ENCODE measurements at places on chromosomes 3 and 15.
A peak's percentile ranks its signal among the peaks of the same experiment; 100 is the strongest.

GRCh38 chr3:122577409-122578031, at the start of gene PARP15:
TSS of gene PARP15 (plus strand) at chr3:122577650. CDS start at chr3:122577668, 18 bp downstream.
- no peak for DNase-seq

- no peak for DNase-seq
Observed at GRCh38 chr3:61780016-61780415, 218.6 kb downstream of the PTPRG start.

DNA sequence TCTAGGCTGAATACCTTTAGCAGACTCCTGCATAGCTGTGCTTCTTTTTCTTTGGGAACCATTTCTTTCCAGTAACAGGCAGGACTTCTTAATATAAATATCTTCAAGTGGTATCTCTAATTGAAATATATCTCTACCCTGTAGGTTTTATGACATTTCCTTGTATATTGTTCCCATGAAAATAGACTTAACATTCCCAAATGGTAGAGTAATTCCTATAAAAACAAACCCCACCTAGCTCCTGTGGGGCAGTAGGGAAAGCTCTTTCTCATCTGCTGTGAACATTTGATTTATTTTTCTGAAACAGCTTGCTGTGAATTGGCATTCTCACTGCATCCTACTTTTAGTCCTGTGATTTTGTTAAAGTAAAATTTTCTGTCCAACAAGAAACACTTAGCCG, 20.8 kb downstream of the SELENOT start:
- DNase-seq: no peak

DNA sequence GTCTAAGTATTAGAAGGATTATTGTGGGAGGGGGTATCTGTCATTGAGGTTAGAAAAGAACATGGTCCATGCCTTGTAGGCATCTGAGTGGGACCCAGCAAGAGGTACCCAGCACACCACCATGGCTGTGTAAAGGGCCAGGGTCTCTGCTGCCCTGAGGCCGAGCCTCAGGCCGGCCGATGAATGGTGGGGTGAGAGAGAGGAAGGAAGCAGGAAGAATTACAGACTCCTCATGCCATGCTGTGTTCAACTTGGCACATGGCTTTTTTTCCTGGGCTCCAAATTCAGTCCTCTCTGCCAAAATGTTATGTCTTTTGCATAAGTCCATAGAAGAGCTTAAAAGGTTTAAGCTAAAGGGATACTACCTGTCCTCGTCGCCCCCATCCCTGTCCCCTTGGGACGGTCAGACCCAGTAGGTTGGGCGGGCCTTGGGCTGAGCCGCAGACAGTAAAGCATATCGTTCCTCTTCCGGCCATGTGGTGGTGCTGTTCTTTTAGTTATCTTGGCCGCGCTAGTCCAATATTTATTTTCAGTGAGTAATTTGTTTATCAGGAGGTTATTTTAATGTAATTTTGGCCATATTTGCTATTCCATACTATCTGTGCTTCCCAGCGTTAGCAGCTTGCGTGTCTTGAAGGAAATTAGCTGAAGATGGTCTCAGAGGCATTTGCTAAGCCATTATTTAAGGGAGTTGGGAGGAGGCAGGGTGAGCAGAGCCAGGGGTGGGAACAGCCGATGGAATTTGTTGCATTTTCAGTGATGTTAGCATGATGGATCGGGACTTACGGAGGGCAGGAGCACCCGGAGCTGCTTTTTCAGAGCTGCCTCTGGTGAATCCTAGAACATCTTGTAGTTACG, 152.4 kb downstream of the AGBL1 start:
- peak; percentile 28 for DNase-seq

GRCh38 chr15:42724276-42724675, 12.7 kb downstream of the CDAN1 start:
- no peak for DNase-seq

- DNase-seq: no peak
Observed at GRCh38 chr15:82832601-82833361, 23.4 kb downstream of the WHAMM start.

GRCh38 chr3:164222197-164222596, 856.1 kb downstream of the SI start:
- peak; percentile 51 for DNase-seq

GRCh38 chr15:62896969-62897486, 145.5 kb upstream of the TPM1 start:
- DNase-seq: no peak

DNA sequence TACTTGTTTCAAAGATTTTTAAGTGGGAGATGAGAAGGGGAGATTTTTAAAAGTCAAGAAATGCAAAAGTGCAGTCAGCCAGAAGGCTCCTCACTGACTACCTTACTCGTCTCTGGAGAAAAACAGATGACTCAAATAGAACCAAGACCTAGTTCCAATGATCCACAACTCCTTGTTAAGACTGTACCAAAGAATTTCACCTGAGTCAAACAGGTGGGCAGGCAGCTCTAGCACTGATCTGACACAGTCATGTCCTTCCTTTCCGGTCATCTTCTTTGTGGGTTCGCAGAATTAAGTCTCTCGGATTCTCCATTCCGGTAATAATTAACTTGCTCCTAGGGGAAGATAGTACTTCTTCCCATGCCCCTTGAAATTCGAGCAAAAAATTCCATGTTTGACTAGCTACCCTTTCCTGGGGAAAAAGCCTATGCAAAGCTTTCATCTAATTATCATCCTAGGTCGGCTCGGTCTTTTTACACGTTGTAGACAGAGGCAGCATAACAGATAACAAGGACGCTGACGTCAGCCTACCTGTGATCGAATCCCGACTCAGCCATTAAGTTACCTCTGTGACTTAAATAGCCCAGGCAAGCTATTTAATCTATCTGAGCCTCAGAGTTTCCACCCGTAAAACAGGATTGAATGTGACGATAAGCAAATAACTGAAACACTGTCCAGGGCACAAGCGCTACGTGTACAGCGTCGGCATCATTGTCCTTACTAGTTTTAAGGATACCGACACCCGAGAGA, 758 bp downstream of the SELENOK start:
- peak; percentile 13 for DNase-seq

GRCh38 chr3:13638927-13639326, 90.0 kb downstream of the FBLN2 start:
- no peak for DNase-seq

DNA sequence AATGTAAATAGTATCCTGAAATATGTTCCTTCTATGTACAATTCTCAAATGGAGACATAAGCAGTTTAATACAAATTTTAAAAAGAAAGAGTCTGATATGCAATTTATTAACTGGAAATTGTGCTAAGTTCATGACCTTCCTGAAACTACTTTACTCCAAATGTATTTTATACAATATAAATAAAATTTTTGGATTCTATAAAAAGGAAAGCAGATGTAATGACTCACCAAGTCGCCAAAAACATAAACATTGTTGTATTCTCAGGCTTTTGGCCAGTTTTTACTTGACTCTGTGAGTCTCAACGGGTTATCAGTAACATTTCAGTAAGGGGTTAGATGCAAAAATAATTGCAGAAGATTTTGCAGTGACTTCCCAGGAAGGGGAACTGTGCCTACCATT, 948.2 kb downstream of the EPHA3 start:
- DNase-seq: no peak

- no peak for DNase-seq
Observed at GRCh38 chr3:38575279-38575843, 74.1 kb downstream of the SCN5A start.

DNA sequence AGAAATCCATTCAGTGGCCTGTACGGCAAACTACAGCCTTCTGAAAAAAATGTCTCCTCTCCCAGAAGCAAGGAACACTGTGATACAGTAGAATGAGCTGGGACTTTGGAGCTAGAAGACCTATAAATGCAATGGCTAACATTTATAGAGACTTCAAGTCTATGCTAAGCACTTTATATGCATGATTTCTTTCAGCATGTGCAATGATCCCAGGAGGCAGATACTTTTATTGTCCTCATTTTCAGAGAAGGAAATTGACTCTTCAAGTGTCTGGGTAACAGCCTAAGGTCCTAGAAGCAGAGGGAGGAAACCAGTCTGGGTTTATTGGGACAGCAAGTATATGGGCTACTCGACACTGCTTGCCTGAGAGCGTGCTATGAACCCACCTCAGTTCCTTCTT, 140.9 kb downstream of the ALDH1A2 start:
- no peak for DNase-seq

Measured in COR-L47 (cell line).